Stimulated activated CD4-positive, alpha-beta T cell treated with anti-CD3 and anti-CD28 coated beads, Interleukin-15, amount 100 ng/mL, for 24 hours (primary cell): ENCODE measurements at places on chromosomes 5 and 9.

DNA sequence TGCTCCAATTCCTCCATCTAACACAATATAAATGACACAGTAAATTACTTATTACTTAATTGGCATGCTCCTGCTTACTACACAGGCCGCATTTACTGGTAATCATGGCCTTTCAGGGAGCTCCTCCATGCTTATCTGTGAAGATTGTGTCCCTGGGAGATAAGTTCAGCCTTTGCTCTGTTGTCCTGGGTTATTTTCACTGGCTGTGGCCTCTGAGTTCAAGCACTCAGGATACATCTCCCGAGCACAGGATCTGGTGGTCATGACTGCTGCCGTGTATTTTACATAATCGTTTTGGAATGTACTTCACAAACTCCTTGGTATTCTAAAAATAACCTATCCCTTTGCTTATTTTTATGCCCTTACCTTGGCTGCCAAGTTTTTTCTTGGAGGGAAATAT, 215.7 kb downstream of the ICE1 start:
- no peak for DNase-seq

DNA sequence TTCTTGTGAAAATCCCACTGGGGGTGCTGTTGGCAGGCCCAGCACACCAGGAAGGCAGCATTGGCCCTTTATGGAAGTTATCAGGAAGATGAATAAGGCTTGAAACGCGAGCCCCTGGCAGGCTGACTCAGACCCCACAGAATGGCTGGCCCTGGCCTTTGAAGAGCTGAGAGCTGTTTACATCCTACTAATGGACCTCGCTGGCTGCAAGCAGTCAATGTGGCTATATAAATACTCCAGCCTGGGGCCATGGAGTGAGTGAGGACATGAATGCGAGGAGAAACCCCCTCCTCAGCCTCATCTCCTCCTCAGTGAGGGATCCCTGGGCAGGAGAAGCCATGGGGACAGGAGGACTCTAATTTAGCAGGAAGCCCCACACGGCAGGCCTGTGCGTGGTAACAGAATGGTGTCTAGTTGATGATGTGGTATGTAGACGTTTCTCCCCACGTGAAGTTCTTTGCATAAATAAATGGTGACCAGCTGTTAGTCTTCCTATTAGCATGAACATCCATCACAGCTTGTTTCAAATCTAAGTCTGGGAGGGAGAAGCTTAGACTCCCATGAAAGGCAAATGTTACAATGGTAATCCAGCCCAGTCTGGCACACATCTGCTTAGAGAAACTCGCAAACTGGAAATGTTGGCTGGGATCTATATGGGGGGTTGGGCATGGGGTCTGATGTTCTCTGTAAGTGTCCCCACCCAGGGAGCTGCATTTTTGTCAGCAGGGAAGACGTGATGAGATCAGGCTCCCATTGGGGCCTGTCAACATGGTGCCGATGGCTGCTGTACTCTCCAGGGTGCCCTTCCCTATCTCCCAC, 175.1 kb upstream of the PITX1 start:
- DNase-seq = no peak

- no peak for DNase-seq
Observed at GRCh38 chr9:130347931-130348330, 82.4 kb downstream of the HMCN2 start.

DNA sequence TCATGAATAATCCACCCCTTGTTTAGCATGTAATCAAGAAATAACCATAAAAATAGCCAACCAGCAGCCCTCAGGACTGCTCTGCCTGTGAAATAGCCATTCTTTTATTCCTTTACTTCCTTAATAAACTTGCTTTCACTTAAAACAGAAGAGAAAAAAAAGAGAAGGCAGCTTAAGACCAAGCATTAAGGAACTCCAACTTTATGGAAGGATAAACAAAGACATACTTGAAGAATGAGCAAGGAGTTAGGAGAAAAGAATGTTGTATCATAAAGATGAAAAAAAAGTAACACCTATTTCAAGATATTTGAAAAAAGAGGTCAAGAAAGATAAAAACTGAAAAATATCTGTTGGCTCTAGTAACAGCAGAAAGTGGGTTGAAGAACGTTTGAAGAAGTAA, 107.6 kb downstream of the RNF180 start:
- no peak for DNase-seq

- no peak for DNase-seq
Observed at GRCh38 chr5:37860206-37860605, 20.4 kb upstream of the GDNF start.

DNA sequence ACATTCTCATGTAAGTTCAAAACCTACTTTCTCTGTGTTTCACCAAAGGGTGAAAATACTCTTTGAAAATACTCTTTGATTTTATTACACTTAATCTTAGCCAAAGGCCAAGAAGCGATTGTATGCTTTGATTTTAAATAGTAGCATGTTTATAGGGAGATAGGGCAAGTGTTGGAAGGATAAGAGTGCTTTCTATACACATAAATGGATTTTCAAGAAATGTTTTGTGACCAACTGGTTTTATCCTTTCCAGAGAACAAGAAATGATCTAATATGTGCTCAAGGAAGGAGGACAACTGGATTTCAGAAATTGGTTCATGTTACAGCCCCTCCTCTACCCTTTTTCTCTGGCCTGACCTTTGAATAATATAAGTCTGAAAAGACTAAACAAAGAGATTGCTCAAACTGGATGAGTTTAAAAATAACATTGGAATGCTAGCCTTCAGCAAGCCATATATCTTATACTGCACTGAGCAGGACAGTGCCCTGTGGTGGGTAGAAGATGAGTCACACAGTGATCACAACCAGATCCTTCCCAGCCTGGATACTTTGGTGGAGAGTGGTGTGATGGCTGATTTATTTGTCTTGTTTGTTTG, 13.1 kb downstream of the PALM2AKAP2 start:
- no peak for DNase-seq
